SK-N-SH (cell line): ENCODE measurements at places on chromosomes 6 and 20.

- no peak for DNase-seq
Observed at GRCh38 chr6:121951918-121952379, 447.5 kb upstream of the HSF2 start.

DNA sequence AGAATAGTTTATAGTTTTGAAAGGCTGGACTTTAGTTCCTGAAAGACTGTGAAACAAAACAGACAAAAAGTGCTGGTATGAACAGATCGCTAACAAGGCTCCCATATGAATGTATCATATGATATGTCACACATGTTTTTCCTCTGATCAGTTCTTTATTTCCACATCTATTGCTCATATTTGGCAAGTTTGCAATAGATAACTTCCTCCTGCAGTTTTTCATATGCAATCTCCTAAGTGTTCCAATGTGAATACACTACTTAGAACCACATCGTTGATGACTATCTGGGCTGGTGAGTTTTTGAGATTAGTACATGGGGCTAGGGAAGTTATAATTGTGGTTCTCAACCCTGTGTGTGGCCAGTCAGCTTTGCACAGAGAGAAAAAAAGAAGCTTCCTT, 23.1 kb downstream of the CRYBG1 start:
- DNase-seq: no peak

DNA sequence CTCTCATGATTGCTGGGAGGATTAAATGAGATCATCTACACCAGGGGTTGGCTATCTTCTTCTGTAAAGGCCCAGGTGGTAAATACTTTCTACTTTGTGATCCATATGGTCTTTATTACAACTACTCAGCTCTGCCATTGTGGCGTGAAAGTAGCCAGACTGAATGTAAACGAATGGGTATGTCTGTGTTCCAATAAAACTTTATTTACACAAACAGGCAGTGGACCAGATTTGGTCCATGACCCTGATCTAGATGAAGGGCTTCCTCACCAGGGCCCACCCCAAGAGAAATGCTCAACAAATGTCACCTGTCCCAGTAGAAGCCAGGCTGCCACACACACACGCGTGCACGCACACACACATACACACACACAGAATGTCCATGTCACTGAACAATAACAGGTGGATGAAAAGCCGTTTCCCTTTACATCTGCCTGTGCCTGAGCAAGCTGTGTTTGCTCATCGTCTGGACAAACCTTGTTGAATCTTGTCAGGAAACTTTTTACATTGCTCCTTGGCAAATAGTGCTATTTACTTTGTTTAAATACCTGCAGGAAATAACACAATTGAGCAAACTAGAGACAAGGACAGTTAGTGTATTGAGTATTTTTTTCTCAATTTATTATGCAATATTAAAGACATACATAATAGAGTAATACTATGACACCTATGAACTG, 114.3 kb downstream of the EYA2 start:
- no peak for DNase-seq

- DNase-seq: no peak
Observed at GRCh38 chr6:15330174-15330944, 84.5 kb downstream of the JARID2 start.

- peak; percentile 98 for DNase-seq
Observed at GRCh38 chr6:31795616-31796298, at the start of gene VARS1. VARS1 (minus strand) TSS chr6:31795752; CDS start chr6:31795217, 535 bp downstream.

- no peak for DNase-seq
Observed at GRCh38 chr20:56423211-56423610, 11.2 kb downstream of the CASS4 start.

GRCh38 chr6:116764629-116764960, 924 bp downstream of the FAM162B start:
- DNase-seq: peak; percentile 30

DNA sequence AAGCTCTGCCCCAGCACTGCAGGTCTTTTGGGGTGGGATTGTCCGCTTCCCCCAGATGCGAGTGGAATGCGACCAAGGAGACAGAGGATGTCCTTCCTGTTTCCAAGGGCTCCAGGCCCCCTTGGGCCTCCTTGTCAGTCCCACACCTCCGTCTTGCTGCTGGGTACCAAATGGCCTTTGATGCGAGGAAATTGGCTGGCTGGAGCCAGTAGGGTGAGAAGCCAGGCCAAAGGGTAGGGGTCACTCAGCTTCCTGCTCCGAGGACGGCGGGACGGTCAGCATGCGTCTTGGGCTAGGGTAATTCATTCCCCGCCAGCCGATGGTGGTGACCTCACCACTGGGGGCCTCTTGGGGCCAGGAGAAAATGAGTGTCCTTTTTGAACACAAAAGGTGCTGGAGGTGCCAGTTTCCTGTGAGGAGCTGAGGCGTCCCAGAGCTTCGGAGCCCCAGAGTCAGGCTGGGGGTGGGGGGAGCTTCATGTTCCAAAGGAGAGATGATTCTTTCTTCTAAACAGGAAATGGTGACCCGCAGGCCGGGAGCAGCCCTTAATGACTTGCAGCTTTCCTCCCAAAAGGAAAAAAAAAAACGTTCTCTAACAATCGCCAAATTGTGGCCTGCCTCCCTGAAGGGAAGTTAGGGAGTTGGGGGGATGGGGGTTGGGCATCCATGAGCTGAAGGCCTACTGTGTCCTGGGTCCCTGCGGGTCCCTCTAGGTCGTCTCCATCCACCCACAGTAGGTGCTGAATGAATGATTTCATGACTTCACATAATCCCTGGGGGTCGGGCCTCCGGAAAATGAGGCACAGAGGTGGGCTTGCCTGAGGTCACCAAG, 6.7 kb downstream of the SNAI1 start:
- DNase-seq: peak; percentile 71
